ENCODE measurements at places on chromosomes 4 and X.

DNA sequence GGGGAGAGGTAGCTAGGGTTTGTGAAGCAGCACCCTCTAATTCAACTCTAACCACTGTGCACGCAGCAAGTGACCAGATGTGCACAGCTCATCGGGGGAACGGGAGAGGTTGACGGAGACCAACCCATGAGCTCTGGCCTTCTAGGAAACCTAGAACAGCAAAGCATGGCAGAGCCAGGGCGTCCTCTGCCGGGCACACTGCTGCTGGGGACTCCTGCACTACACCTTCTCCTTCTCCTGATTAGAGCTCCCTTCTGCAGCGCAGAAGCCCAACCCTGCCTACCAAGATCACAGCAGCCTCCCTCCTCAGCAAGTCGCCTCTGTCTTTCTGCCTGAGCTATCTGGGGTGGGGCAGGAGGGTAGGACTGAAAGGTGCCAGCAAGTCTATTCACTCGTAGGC lies 252.3 kb upstream of the PSAPL1 start:
- no peak for DNase-seq

- no peak for DNase-seq
Observed at GRCh38 chr4:122775039-122775438, 42.5 kb downstream of the BBS12 start.

- DNase-seq: no peak
Observed at GRCh38 chr4:100694467-100694866, 176.6 kb upstream of the EMCN start.

GRCh38 chr4:109433205-109434006 lies at the start of gene SEC24B:
Gene SEC24B, plus strand, starts transcription at chr4:109433815. Its CDS starts 55 bp downstream, at chr4:109433870.
- peak; percentile 79 for DNase-seq

DNA sequence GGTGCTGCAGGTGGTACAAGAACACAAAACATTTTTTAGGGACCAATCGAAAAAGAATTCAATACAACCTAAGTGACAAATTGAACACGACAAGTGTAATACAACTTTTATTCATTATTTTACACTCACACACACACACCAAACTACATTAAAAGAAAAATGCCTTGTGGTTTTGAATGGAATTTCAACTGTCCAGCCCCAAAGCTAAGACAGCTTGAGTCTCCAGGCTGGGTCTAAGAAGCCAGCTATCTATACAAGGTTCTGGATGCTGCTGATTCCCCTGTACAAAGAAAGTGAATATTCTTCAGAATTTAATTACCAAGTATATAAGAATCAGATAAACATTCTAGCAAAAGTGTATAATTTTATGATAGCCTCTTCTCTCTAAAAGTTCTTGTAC lies 118.2 kb downstream of the PPP3CA start:
- peak; percentile 54 for DNase-seq

GRCh38 chr4:89172865-89173264 lies 61.5 kb downstream of the TIGD2 start:
- DNase-seq: no peak

GRCh38 chrX:12614266-12614665 lies 176.9 kb upstream of the PRPS2 start:
- DNase-seq: no peak

DNA sequence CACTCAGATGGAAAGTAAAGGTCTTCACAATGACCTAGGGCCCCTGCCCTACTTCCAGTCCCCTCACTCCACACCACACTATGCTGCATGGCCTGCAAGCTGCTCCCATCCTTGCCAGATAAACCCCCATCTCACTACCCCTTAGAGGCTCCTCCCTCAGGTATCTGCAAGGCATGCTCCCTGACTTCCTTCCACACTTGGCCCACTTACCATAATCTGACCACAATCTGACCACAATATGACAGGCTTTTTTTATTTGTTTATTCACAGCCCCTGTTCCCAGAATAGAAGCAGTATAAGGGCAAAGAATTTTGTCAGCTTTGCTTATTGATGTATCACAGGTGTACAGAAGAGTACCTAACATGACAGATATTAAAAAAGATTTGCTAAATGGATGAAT lies 124.7 kb downstream of the CAMK2D start:
- DNase-seq: peak; percentile 55

DNA sequence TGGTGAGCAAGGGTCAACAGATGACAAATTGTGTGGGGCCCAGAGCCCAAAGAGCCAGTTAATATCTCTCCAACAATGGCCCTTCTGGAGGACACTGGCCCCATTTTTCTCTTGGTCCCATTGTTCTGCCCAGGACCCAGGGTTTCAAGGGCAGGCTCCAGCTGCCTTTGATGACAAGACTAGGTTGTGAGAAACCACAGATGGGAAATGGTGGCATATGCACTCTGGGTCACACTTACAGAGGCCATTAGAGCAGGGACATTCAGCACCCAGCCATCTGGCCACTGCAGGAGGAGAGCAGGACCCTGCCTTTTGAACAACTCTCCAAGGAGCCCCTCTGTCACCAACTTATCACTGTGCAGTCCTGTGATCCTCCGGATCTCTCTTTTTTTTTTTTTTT lies 49.7 kb upstream of the KIAA1210 start:
- no peak for DNase-seq

DNA sequence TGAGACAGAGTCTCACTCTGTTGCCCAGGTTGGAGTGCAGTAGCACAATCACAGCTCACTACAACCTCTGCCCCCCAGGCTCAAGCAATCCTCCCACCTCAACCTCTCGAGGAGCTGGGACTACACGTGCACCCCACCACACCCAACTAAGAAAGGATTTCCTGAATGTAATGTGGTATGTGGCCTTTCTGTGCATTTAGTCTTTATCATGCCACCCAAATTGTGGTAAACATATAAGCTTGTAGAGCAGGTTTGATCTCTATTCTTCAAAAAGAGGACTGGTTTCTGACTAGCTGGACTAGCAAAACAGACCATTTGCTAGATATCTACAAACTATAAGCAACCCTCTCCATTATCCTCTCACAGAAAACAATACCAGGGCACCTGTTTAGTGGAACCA lies 33.6 kb downstream of the ELOVL6 start:
- DNase-seq: no peak

DNA sequence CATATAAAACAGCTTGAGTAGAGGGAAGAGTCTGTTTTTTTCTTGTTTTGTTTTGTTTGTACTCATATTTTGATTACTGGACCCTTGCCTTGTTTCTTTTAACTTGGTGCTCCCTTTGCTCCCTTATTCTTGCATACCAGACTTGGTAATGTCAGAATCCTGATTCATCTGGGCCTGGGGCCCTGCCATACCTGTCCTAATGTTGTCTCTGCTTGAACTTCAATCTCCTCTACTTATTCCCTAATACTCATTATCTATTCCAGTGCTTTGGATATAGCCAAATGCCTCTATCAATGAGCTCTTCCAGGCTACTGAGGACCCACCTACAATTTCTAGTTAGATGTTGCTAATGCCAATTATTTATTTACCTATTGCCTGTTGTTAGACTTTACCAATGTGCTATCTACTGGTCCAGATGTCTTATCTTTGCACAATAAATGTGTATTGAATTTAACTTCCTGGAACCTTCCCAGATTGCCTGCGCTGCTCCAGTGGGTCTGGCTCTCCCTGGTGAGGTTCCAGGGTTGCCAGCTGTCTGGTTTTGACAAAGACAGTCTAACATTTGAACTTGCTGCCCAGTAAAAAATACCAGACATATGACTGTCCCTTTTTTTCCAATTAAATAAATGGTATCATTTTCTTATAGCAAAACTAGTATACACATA lies 64.4 kb upstream of the ACSL4 start:
- DNase-seq: peak; percentile 16

DNA sequence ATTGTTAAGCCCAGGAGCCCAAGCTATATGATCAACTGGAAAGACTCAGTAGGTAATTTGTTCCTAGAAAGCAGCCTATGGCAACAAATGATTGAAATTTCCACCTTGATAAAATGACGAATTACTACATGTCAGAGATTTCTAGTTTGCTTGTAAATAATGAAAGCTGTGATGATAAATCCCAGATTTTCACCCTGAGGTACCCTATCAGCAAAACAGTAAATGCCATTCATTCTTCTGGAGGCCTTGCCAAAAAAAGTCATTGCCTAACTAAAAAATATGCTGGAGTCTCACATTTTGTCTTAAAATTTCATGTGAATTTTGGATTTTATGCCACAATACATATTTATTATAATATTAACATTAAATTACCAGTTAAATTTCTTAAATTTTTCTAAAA lies 71.3 kb downstream of the PPEF2 start:
- no peak for DNase-seq

DNA sequence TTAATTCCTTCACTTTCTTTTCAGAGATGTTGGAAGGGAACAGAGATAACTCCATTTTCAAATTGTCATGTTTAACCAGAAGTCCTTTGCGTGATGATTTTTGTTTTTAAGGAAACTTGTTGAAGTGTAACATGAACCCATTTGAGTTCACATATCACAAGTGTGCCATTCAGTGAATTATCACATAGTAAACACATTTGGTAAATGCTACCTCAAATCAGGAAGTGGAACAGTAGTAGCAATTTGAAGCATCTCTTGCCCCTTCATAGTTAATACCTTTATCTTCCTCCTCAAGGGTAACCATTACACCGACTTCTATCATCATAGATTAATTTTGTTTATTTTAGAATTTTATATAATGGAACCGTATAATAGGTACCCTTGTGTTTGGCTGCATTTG lies 35.8 kb downstream of the KDM6A start:
- no peak for DNase-seq

- no peak for DNase-seq
Observed at GRCh38 chr4:153210727-153211126, 6.5 kb downstream of the TRIM2 start.

DNA sequence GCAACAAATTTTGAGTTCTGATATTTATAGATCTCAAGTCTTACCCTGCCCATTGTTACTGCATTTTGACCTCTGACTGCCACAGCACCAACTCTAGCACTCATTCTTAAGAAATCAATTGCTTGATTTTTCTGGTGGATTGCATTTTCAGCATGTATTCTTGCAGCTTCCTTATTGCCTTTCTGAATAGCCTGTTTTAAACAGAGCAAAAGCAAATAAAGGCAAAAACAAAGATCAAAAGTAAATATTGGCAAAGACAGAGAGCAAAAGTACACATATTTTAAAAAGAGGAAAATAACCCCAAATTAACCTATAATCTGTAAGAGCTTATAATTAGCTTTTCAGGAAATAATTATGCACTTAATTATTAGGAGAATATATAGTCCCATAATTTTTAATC lies 129.4 kb upstream of the TENT5D start:
- no peak for DNase-seq

- DNase-seq: no peak
Observed at GRCh38 chr4:45280121-45280520, 553.8 kb upstream of the GNPDA2 start.

DNA sequence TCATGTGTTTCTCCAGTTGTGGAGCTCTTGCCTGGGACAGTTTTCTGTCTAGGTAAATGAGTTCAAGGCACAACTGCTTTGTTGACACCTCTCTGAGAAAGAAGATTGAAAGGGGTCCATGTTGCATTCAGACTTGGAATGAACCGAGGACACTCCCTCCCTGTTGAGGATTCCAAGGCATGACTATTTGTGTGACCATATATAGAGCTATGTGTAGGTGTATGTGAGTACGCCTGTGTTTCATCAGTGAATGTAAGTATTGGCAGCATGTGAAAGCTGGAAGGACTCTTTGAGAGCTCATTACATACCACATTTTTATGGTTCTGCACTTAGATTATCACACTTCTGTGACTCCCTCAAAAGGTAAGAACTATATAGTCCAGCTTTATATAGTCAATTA lies 3.4 kb downstream of the HEPH start:
- no peak for DNase-seq

DNA sequence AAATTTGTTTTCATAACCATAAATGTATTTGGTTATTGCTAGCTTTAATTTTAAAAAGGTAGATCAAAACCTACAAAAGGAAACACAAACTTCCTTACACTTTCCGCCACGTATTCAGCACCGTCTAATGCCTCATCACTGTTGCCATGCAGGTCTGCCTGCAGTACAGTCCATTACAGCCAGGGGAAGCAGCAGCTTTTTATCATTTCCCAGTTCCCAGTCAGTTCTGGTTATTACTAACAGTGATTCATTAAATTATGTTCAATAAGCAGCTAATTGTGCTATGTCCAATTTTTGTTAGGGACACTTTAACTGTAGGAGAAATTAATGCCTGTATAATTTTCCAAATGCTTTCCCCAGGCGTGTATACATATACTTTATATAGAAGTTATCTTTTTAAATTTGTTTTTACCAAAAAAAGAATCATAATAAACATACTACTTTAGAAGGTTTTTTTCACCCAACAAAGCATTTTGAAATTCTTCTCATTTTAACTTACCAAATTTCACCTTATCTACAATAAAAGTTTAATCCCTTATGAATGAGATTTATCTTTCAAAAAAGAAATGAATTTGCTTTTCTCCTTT lies 93.3 kb downstream of the ANXA3 start:
- DNase-seq: peak; percentile 91

Measured in cardiac fibroblast (primary cell).